Stimulated activated CD8-positive, alpha-beta memory T cell treated with anti-CD3 and anti-CD28 coated beads, Interleukin-15, amount 100 ng/mL, for 48 hours (primary cell): ENCODE measurements at places on chromosomes 7 and 10.

GRCh38 chr7:90540406-90540805, 55.7 kb upstream of the CDK14 start:
- no peak for DNase-seq

- no peak for DNase-seq
Measured at GRCh38 chr10:131702531-131703356, 198.1 kb upstream of the PPP2R2D start.

- DNase-seq, result no peak
Measured at GRCh38 chr7:90262438-90262837, 17.5 kb downstream of the CFAP69 start.

DNA sequence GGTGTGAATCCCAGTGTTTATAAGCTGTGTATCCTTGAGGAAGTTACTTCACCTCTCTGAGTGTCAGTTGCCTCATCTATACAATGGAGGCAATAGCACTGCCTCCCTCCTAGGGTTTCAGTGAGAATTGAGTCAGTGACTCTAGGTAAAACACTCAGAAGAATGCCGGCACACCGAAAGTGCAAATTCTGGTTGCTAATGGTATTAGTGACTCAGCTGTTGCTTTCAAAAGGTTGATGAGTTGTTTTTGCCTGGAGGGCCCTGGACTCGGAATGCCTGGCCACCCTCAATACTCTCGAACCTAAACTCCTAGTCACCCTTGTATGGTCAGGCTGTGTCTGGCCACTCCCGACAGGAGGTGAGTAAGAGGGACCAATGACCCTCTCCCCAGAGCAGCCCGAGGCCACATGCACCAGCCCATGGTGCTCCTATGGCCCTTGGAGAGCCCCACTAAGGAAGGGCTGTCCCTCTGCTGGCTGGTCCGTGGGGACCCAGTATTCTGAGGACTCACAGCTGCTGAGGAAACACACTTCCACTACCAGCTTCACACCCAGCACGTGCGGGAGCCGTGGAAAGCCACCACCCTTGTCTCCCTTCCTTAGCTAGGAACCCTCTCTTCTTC, 60.2 kb downstream of the CALML3 start:
- DNase-seq, result no peak

- no peak for DNase-seq
Measured at GRCh38 chr7:113953553-113953952, 34.7 kb upstream of the PPP1R3A start.

GRCh38 chr10:86265895-86266259, 100.7 kb downstream of the GRID1 start:
- no peak for DNase-seq

- DNase-seq, result no peak
Measured at GRCh38 chr7:69768986-69769595, 170.8 kb downstream of the AUTS2 start.

DNA sequence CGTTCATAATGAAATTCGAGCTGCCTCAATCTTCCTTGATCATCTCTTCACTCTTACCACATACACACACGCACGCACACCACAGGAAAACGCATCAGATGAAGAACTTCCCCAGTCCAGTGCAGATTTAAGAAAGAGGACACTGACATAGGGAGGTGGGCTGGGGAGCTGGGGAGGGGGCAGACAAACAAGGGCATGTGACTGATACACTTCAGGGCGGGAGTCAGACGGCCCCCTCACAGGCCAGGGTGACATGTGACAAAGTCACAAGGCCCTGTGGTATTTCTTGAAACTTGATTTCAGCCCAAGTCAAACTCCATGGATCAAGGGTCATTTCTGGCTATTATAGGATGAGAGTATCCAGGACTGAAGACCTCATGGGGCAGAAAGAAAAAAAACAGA, 82.6 kb downstream of the KCNMA1 start:
- DNase-seq, result no peak

DNA sequence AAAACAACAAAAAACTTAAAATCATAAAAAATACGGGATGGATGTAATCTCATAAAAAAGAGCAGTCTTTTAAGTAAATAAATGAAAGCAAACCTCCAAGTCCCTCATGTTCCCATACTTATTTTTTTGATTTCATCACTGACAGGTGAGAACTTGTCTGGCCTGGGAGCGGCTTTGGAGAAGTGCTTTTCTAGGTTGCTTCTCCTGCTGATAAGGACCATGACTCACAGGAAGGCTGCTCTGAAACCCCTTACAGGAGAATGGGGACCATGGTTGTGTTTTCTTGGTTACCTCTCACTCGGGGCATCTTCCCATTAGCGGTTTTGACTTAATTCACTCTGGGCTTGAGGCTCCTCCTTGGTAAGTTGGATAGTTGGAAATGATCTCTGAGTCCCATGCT, 237.4 kb downstream of the CAMK1D start:
- DNase-seq, result no peak

DNA sequence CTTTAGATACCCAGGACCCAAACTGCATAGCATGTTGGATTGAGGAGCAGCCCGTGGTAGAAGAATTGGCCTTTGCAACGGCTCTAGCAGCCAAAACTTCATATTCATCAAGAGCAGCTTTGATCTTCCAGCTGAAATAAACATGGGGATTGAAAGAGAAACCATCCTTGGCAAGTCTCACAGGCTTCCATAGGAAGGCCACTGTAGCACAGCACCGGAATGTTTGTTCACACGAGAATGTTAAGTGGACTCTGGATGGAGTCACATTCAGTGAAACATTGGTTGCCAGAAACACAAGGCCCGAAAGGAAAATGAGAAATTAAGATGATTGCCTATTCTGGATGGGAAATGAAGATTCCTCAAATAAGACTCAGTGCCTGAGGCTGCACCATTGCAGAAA, 97.4 kb downstream of the RAB18 start:
- no peak for DNase-seq

DNA sequence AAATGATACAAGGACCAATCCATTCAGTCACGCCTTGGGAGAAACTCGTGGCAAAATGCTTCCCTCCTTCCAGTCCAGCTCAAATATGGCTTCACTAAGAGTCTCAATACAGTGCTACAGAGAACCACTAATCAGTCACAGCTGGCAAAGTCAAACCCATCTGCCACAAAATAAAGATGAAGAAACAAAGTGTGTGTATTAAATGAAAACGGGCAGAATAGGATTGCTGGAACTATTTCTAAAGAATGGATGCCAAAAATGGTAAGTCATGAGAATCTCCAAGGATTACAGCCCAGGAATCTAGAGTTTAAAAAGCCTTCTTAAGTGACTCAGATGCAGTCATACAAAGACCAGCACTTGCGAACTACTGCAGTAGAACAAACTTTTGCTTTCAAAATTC, 61.9 kb downstream of the CACUL1 start:
- DNase-seq, result no peak

GRCh38 chr7:100486111-100486636, 2.4 kb downstream of the NYAP1 start:
- DNase-seq, result no peak

GRCh38 chr7:103989785-103990767, 618 bp upstream of the RELN start:
- no peak for DNase-seq

GRCh38 chr10:125788156-125789034, 12.8 kb upstream of the MMP21 start:
- no peak for DNase-seq

- DNase-seq, result no peak
Measured at GRCh38 chr7:150949564-150949963, 28.6 kb downstream of the KCNH2 start.

GRCh38 chr10:94199565-94199964, 163.2 kb downstream of the NOC3L start:
- no peak for DNase-seq

DNA sequence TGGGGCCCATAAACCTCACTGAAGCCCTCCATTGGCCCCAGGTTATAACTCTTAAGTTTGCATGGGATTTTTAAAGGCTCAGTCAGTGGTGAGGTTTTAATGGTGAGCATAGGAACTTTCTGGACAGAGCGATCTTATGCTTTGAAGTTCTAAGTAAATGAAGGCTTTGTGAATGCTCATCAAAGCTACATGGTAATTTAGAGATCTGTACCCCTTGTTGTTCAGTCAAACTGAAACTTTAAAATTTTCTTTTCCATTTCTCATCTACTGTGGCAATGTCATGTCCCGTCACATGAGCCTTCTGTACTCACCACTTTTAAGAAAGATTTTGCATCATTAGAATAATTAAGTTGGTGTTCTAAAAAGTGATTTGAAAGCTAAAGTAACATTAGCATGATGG, 39.9 kb downstream of the CHN2 start:
- no peak for DNase-seq

- no peak for DNase-seq
Measured at GRCh38 chr7:111919631-111920179, 286.5 kb downstream of the DOCK4 start.
